Urothelium cell line (cell line): ENCODE measurements at places on chromosomes 6 and 20.
A peak's percentile ranks its signal among the peaks of the same experiment; 100 is the strongest.

GRCh38 chr20:48215536-48215935, 430.3 kb upstream of the SULF2 start:
- peak; percentile 44 for DNase-seq

- DNase-seq = peak; percentile 5
These were observed 19.0 kb upstream of the TRDN start for GRCh38 chr6:123655521-123656306.

DNA sequence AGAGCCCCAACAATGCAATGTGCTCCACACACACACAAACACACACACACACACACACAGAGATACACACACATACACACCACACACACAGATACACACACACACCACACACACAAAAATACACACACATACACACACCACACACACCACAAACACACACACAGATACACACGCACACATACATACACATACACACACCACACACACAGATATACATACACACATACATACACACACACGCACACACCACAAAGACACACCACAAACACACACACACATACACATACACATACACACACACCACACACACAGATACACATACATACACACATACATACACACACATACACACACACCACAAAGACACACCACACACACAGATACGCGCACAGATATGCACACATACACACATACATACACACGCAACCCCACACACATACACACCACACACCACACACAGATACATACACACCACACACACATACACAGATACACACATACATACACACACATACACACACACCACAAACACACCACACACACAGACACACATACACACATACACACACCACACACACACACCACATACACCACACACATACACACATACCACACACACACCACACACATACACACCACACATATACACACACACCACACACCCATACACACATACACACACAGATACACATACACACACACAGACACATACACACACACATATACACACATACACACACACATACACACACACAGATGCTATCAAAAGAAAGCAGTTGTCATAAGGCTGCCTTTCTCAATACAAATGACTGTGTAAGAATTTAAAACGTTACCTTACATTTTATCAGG, 128.0 kb downstream of the FOXC1 start:
- no peak for DNase-seq

DNA sequence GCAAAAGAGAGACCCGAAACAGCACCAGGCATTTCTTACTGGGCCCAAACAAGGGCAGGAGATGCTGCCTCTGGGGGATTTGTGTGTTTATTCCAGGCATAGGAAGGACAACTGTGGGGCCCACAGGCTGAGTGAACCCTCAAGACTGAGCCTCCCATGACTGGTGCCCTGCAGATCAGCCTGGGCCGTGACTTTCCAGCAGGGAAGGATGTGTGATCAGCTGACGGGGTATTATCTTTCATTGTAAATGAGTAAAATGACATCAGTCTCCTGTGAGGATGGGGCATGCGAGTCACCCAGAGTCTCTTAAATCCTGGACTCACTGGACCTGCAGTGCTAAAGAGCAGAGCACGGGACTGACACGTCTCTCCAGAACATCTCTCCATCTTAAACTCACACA, 3.9 kb upstream of the TEAD3 start:
- peak; percentile 30 for DNase-seq

DNA sequence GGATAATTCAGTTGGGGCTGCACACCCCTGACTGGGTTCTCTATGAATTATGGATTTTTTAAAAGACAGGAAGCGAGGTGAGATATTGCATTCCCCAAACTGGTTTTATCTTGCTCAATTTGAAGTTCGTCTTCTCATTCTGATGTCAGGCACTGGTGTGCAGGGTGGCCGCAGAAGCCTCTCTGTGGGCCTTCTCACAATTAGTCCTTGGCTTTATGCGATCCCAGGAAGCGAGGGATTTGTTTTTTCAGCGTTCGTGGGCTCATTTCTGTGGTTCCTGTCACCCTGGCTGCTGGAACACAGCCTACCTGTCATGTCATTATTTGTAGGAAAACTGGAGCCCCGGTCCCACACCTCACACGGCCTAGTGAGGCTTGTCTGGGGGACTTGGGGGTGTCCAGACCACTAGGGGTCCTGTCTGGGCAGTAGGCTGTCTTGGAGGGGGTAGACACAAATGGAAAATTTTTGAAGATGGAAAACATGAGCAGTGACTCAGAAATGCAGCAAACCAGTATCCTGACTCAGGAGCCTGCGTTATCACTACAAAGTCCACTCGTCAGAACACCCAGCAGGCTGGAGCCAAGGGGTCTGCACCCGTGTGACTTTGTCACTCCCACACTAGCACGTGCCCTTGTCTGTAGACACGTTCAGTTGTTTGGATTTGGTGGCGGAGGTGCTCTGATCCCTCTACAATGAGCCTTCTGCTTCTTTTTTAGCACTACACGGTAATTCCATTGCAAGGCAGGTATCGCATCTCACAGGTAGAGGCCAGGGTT, 42.2 kb downstream of the GNAS-AS1 start:
- DNase-seq = no peak

DNA sequence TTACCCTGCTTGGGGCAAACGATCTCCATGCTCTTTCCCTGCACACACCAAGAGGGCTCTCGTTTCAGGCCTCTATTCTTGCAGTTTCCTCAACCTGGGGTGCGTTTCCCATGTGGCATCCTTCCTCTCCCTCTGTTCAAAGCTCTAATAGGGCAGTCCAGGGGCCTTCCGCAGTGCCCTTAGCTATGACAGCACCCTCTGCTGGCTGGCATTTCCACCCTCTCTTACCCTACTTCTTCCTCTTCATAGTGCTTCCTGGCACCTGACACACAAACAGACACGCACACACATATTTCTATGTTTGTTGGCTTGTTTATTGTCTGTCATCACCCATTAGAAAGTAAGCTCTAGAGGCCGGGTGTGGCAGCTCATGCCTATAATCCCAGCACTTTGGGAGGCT, 294.0 kb downstream of the CLIC5 start:
- no peak for DNase-seq

DNA sequence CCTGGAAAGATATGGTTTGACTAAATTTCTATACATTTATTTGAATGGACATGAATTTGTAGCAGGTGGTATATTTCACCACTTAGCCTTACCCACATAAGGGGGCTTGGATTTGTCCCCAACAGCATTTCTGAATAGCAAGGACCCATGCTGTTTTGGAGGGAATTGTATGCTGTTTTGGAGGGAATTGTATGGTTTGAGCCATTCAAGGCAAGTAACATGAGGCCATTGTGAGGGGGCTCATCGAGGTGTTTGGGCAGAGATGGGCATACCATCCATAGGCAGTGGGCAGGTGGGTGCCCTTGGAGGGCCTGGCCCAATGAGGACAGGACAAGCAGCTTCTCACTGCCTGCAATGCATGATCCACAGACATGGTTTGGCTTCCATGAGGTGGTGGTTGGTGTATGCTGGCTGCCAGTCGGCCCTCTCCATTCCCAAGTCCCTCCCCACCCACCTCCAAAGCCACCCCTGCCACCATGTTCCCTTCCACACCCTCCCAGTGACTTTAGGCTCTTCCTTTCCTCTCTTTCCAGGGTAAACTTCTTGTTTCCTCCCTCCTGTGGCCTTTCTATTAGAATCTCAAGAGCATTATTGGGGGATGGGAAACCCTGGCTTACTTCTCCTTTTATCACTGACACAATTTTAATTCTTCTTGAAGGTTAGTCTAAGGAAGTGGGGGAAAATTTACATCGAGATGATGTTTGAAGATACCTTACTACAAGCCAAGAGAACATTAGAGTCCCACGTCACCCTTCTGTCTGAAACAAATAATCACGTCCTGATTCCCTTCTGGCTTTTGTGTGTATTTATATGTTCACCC, 13.2 kb upstream of the PXDC1 start:
- no peak for DNase-seq

DNA sequence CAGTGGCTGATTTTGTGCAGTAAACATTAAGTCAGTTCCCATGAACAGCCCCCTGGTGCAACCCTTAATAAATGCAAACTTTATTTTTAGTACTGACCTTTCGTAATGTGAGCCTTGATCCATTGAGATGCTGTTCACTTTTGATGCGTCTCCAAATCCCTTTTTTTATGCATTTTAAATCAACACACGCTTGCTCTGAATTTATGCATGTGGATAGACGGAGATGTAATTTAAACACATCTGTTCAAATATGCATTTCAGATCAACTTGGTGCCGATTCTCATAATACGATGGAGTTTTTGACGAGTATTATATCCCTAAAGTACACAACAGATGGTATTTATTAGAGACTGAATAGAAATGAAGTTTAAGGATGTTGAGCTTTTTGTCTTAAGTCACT, 505.7 kb downstream of the CDKAL1 start:
- no peak for DNase-seq

DNA sequence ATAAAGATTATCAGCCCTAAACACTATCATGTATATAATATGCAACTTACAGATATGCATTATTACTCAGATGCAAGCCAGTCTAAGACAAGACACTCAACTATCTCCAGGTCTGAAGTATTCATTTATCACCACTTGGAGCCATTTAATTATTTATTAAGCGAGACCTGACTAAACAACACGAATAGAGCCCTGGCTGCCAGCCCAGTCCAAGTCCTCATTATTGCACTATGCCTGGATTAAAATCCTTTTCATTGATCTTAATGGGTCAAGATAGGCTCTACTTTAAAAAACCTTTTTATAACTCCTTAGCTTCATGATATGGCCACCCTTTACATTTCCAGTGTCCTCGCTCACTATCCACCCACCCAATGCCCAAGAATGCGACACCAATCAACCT, 183.1 kb upstream of the MARCKS start:
- DNase-seq = no peak

- no peak for DNase-seq
These were observed 67.2 kb downstream of the B4GALT5 start for GRCh38 chr20:49646528-49646927.
